Neural progenitor cell (in vitro differentiated cells): ENCODE measurements at places on chromosomes 2 and 18. TPM values are rescaled to one million over a fixed set of nuclear protein-coding genes. Genes with fewer than 3 reads are reported as not detected.

Gene CRYGD
- total RNA-seq: not detected in 2 replicates

Gene HOXD3
- total RNA-seq: not detected in 2 replicates

Gene SULT1C2
- total RNA-seq: 0.28 and 1.6 TPM in 2 replicates

Gene SPC25
- total RNA-seq: 38.9 and 60.0 TPM in 2 replicates

Gene POLR1A
- 23.8 and 25.4 TPM in 2 replicates for total RNA-seq

Gene TDRD15
- not detected in 2 replicates for total RNA-seq

Gene SRD5A2
- not detected in 2 replicates for total RNA-seq

Gene IL1A
- 1.3 and 3.2 TPM in 2 replicates for total RNA-seq

Gene EMILIN1
- total RNA-seq: 0.15 and 5.1 TPM in 2 replicates

Gene IL36RN
- total RNA-seq: not detected in 2 replicates

Gene EVA1A
- total RNA-seq: 2.8 and 3.6 TPM in 2 replicates

Gene FHL2
- 17.8 and 20.7 TPM in 2 replicates for total RNA-seq

Gene CNDP1
- total RNA-seq: not detected in 2 replicates

Gene ATAD2B
- total RNA-seq: 22.4 and 38.7 TPM in 2 replicates

Gene NUP35
- 32.9 and 53.3 TPM in 2 replicates for total RNA-seq

Gene TACR1
- not detected in 2 replicates for total RNA-seq

Gene SLC14A1
- total RNA-seq: not detected in 2 replicates

Gene ST8SIA3
- 0.65 and 1.2 TPM in 2 replicates for total RNA-seq

Gene TMEM169
- 17.9 and 19.6 TPM in 2 replicates for total RNA-seq
